ENCODE measurements at places on chromosomes 6 and 20.

GRCh38 chr6:37643851-37644672 is 53.6 kb downstream of the MDGA1 start:
- DNase-seq, result no peak

DNA sequence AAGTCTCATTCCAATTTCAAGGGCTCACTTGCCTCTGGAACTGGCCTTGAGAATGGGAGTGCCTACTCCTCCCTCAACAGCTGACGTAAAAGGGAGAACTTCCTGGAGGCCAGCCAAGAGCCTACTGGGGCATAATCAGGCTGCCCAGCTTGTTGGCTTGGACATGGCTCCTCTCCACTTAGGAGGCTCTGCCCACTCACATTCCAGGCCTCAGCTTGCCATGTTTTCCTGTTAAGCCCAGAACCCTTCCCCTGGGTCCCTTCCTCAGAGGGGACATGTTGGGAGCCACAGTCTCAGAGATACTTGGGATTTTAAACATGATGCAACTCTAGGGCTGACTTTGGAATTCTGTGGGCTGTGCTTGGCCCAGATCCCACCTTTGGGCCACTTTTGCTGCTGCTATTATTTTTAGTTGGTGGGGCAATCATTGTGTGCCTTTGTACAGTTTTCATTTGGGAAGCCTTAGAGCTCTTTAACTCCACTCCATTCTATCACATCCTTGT is 31.5 kb upstream of the ADTRP start:
- peak; percentile 78 for DNase-seq

- DNase-seq, result no peak
These were observed 348.4 kb downstream of the TPBG start for GRCh38 chr6:82711971-82712370.

GRCh38 chr20:2330090-2330695 is 34.4 kb downstream of the TGM3 start:
- DNase-seq, result no peak

- no peak for DNase-seq
These were observed 295.6 kb upstream of the PLN start for GRCh38 chr6:118252474-118252873.

DNA sequence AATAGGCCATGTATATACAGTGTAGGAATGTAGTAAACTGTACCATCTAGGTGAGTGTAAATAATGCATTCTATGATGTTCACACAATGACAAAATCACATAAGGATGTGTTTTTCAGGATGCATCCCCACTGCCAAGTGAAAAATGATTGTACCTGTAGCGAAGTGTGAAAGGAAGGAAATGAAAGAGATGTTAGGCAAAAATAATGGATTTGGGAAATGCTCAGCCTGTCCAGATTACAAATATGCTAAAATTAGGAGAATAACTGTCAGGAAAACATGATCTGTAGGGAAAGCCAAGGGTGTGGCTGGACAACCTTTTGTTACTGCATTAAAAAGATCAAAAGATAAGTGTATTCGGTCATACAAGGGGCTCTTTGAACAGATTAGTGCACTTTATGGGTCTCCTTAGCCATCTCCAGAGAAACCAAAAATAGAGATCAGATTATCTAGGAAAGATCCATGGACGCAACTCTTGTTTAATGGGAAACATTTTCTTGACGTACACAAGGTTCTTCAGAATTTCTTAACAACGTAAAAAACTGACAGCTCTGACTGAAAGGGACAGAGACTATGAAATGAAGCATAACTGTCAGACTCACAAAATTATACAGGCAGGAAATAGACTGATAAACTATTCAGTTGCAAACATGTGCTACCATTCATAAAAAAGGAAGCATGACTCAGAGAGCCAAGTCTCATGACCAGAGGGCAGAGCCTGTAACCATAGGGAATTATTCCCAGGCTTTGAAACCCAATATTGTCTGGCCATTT is 253.6 kb upstream of the RAB32 start:
- DNase-seq, result no peak

GRCh38 chr6:149056777-149057463 is 260.6 kb upstream of the TAB2 start:
- no peak for DNase-seq

GRCh38 chr20:41432746-41433145 is 66.1 kb upstream of the EMILIN3 start:
- DNase-seq, result no peak

DNA sequence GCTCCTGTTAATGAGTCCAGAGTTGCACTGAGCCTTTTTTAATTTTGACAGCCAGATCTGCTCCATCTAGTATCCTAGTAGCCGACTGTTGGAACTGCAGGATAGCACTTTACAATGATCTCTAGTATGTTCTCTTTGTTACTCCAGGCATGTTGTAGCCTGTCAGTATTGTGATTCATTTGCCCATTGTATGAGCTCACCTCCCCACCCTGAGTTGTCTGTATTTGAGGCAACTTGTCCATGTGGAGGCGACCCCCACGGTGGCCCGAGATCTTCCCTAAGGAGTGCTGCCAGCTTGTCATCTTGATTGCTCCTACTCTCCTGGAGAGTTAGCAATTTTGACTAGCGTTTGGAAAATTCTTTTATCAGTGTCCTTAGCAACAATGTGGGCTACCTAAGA is 67.2 kb downstream of the DHX35 start:
- DNase-seq, result no peak

DNA sequence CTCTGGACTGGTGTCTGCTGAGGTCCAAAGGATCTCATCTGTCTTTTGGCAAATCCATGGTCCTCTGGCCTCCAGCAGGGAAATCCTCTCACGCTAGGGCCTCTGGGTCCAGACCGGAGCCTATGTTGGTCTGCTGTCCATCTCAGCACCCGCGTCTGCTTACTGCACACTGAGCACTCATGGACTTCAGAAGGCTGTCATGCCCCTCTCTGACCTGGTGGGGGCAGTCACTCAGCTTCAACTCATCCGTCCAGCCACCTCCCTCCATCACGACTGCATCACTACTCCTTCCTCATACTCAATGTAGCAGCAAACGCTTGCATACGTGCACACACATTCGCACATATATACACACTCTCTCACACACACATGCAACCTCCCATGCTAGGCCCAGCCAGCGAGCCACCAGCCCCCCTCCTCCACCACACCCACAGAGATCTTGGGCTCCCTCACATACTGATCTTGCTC is 33.3 kb downstream of the GABRR2 start:
- peak; percentile 17 for DNase-seq

DNA sequence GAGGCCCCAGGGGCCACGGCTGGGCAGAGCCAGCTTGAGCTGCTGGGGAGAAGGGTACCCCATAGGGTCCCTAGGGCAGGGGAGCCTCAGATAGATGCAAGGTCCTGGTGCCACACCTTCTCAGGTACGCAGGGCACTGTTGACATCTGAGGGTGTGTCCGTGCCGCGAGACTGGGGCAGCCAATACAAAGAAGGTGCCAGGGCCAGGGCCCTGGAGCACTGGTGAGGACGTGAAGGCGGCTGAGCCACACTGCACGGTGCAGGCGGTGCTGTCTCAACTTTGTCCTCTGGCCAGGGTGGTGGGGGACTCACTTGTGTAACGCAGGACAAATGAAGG is 649 bp upstream of the LRRC73 start:
- DNase-seq, result no peak

DNA sequence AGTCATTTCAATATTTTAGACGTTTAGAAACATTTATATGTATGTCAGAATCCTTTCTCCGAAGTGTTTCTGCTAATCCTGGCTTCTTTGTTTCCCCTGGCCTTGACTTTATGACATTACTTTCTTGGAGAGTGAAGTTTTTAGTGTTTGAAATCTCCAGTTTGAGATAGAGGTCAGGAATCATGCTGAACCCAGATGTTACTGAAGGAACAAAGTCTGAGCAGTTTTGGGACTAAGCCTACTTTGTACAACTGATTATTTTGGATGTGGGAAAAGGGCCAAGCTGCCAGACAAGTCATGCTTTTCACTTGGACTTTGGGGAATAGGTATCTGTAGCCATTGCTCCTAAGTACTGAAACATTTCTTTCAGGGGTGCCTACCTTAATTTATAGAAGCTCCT is 2.3 kb downstream of the RNF144B start:
- DNase-seq, result no peak

DNA sequence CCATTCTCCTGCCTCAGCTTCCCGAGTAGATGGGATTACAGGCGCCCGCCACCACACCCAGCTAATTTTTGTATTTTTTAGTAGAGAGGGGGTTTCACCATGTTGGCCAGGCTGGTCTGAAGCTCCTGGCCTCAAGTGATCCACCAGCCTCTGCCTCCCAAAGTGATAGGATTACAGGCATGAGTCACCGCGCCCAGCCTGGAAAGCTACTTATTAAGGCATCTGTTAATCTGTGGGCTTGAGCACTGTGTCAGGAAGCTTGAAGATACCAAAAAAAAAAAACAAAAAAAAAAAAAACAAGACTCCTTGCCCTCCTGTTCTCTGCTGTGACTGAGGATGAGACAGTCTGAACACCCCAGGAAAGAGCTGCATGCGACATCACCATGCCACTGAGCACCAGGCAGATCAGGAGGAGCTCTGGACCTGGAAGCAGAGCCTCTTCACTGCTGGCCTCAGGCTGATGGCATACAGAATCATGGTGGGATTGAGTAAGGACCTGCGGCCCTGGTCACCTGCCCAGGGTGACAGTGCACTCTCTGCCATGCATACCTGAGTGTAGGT is 166.5 kb upstream of the SNX9 start:
- DNase-seq, result no peak

- no peak for DNase-seq
These were observed 53.9 kb downstream of the ECT2L start for GRCh38 chr6:138849791-138850190.

- no peak for DNase-seq
These were observed 94.1 kb downstream of the TMEM242 start for GRCh38 chr6:157229132-157229618.
